ENCODE measurements at places on chromosomes 7 and 10.

- DNase-seq = no peak
These were observed 261.1 kb downstream of the GATA3 start for GRCh38 chr10:8315619-8316021.

- DNase-seq = peak; percentile 80
These were observed 1378.7 kb downstream of the XPNPEP1 start for GRCh38 chr10:108544500-108545120.

DNA sequence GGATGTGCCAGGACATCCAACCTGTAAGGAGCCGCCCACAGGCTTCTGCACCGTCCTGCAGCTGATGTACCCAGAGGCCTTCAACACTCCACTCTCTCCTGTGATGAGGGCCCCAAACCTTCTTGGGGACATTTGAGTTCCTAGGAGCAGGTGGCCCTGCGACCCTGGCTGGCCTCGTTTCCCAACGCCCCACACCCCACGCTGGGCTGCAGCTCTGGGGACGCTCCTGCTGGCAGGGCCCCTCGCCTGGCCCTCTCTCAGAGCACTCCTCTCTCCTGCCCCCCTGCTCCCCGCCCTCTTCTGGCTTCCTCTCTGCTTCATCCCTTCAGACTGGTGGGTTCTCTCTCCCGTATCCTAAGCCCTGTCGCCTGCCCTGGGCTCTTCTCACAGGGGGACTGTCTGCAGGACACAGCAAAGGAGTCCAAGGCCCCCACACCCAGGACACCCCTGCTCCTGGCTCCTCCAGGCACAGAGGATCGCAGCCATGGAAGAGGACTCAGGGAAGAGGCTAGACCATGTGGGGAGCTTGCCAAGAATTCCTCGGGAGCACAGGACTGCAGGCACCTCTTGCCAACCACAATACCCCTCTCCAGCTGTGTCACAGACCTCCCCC lies 541.4 kb downstream of the TCERG1L start:
- DNase-seq = no peak

- no peak for DNase-seq
These were observed 705.5 kb downstream of the AUTS2 start for GRCh38 chr7:70303780-70304179.

DNA sequence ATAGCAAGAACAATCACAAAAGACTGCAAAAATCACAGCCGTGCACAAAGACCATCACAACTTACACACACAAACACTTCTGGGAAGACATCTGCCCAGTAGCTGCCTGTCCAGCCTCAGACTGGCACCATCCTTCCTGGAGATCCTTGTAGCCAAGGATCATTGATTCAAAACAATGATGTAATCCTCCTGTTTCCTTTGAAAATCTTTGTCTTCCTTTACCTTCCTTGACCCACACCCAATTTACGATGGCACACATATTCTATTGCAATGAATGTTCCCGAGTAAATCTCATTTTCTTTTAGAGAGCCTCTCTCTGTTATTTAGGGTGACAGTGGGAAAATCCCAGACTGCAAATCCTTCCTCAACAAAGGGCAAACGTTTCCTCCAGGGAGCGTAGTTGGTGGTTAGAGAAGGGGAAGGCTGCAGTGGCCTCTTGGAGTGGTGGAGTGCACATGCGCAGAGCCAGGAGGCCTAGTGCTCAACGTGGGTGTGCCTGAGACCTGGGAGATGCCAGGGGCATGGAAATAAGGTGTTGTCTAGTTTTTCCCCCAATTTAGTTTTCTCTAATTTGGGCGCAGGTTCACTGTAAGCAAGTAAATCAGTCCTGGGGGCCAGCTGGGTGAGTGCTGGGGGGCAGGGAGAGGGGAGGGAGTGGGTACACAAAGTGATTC lies 3.1 kb upstream of the INPP5A start:
- no peak for DNase-seq

- DNase-seq = no peak
These were observed 350.2 kb downstream of the GATA3 start for GRCh38 chr10:8404721-8405120.

- DNase-seq = no peak
These were observed 40.3 kb downstream of the DOCK1 start for GRCh38 chr10:126945351-126946030.

DNA sequence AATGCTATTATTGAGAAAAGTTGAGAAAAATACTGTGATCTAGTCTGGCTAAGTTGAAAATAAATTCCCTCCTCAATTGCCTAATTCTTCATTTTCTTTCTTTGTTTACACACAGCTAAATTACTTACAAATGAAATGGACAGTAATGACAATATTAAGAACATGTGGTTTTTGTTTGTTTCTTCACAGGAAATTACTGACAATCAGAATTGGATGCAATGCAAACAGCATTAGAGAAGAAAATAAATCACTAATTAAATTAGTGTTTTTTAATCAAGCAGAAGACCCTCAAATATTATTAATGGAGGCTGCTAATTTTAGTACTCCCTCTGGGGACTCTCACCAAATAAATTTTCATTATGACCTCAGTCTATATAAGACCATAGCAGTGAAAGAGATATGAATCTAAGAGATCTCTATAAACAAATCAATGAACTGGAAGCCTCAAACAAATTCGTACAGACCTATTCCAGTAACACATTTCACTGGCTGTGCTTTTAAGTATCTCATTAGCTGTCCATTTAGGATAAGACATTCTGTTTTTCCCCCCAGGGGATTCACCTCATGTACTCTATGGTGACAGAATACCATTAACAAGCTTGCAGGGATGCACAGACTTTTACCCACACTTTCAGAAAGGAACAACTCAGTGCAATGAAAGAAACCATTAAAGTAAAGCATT lies 202.0 kb upstream of the DGKB start:
- no peak for DNase-seq

DNA sequence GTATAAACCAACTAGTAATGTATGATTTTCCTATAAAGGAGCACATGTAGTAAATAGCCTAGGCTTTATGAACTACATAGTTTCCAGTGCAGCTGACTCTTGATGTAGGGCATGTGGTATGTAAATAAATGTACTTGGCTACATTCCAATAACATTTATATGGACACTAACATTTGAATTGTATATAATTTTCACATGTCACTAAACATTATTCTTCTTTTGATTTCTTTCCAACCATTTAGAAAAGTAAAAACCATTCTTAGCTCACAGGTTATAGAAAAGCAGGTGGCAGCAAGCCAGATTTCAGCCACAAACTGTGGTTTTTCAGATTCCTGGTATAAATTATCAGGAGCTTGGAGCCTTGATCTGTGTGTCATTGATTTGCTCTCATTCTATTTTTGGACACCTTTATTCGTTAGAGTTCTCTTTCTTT lies 1182.0 kb downstream of the CNTNAP2 start:
- no peak for DNase-seq

DNA sequence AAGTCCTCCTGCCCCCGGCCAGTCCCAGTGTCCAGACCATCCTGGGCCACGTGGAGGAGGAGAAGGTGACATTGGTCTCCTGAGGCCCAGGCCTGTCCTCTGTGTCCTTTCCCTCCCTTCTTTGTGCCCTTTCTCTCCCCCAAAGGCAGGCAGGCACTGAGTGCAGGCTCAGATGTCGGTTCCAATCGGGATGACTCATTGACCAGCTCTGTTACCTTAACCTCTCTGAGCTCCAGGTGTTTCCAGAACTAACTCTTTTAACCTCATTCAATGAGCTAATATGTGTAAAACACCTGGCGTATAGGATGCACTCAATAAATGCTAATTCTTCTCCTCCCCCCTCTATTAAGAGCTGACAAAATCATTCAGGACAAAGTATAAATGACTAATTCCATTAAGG lies 25.7 kb downstream of the MACROH2A2 start:
- no peak for DNase-seq
